ENCODE measurements at places on chromosomes 2 and 18.

DNA sequence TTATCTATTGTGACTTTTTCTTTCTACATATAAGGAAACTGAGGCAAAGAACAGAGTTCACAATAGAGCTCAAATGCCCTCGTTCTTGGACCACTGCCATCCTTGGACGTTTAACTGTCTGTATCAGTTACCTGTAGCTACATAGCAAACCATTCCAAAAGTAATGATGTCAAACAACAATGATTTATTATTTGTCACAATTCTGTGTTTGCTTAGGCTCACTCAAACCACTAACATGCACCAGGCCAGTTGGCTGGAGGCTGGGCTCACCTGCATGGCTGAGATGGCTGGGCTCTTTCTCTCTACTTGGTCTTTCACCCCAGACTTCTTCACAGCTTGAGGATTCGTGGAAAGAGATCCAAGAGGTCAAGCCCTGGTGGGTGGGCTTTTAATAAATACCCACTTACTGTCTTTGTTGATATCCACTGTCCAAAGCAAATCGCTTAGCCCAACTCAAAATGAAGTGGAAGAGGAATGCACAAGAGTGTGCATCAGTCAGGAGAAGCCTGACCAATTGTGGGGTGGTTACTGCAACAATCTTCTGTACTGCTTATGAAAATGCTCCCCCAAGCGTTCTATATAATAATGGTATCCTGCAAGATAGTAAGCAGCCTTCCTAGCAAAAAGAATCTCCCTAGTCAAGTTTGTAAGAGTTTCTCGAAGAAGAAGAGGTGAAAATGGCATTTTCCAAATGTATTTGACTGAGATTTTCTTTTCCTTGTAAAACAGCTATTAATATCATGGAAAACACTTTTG lies 163.5 kb upstream of the NT5C1B start:
- no peak for DNase-seq

DNA sequence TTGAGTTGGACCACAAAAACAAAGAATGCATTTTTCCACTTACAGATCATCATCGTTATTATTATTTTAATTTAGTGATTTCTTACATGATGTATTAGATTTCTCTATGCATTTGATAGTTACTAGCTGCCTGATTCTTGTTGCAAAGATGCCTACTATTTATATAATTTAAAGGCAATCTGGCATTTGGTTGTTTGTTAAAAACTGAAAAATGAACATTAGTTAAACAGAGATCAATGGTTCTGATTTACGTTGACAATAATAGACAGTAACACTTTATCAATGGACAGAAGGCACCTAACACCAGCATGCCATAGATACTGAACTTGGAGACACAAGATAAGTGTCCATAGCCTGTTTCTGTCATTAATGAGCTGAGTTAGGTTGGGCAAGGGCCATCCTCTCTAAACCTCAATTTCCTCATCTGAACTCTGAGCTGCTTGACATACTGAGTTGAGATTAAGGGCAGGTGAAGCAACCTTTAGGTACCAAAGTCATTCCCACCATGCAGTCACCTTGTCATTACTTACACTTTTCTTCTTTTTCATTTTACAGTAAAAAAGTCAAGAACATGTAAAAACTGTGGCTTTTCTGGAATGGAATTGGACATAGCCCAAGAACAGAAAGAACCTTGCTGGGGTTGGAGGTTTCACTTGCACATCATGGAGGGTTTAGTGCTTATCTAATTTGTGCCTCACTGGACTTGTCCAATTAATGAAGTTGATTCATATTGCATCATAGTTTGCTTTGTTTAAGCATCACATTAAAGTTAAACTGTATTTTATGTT lies 3.1 kb downstream of the CCL20 start:
- no peak for DNase-seq

DNA sequence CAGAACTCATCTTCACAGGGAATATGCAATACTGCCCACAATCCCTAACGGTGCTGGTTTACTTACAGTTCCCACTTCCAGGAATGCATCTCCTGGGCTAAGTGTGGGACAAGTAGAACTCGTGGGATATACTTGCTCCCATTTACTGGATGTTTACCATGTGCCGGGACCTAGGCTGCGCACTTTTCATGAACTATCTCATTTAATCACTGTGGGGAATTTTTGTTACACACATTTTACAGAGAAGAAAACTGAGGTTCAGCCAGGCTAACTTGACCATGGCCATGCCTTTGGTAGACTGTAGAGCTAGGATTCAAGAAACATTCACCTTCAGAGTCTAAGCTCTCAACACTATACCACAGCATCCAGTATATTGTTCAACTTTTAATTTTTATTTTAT lies 24.4 kb upstream of the MBOAT2 start:
- no peak for DNase-seq

- DNase-seq = no peak
Measured at GRCh38 chr2:63700271-63700670, 111.5 kb downstream of the MDH1 start.

GRCh38 chr2:29270701-29271121 lies 155.5 kb downstream of the CLIP4 start:
- DNase-seq = no peak

GRCh38 chr2:139403948-139404347 lies 623.8 kb upstream of the NXPH2 start:
- DNase-seq = no peak

GRCh38 chr2:120743657-120744056 lies 8.0 kb downstream of the GLI2 start:
- DNase-seq = no peak

- DNase-seq = no peak
Measured at GRCh38 chr18:9280849-9281248, 53.7 kb upstream of the TWSG1 start.

GRCh38 chr2:88092773-88093172 lies 25.1 kb downstream of the SMYD1 start:
- DNase-seq = no peak

- DNase-seq = no peak
Measured at GRCh38 chr18:48181857-48182256, 227.3 kb downstream of the ZBTB7C start.

DNA sequence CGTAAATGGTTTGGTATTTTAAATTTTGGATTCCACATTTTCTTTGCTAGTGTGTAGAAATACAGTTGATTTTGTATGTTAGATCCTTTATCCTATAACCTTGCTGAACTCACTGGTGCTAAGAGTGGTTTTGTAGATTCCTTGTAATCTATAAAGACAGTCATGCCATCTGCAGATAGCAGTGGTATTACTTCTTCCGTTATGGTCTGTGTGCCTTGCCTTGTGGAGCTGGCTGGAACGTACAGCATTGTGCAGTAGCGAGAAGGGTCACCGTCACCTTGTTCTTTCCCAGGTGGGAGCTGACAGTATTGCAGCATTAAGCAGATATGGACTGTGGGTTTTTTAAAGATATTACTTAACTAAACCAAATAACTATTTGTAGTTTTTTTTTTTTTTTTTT lies 33.7 kb downstream of the ATP9B start:
- no peak for DNase-seq

DNA sequence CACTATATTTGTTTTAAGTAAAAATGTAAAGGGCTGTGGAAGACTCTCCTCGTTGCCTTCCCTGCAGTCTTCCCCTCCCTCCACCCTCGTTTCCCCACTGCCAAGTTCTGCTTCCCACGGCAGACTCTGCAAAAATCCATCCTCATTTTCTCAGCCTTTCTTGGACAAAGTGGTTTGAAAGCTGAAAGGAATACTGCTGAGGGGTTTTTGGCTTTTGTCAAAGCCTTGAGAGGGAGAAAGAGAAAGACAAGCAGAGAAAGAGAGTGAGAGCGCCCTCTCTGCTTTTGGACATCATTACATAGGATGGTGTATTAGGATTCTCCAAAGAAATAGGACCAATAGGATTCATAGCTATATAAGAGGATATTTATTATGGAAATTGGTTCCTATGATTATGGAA lies 455.9 kb upstream of the SOX11 start:
- no peak for DNase-seq

DNA sequence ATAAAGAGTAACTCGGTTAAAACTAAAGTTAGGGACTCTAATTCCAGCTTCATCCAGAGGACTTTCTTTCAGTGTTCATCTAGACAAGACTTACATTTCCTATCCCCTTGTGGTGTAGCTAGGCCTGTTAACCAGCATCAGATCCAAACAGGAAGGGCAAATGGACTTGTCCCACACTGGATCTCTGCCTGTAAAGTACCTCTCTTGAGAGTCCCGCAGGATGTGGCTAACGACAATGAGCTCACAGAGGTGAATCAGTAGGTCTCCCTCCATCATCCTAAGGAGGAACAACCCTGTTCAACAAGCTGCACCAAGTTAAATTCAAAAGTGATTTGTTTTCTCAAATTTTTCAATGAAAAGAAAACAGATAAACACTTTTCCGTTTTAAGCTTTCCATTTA lies 412.3 kb upstream of the RGPD4 start:
- no peak for DNase-seq

DNA sequence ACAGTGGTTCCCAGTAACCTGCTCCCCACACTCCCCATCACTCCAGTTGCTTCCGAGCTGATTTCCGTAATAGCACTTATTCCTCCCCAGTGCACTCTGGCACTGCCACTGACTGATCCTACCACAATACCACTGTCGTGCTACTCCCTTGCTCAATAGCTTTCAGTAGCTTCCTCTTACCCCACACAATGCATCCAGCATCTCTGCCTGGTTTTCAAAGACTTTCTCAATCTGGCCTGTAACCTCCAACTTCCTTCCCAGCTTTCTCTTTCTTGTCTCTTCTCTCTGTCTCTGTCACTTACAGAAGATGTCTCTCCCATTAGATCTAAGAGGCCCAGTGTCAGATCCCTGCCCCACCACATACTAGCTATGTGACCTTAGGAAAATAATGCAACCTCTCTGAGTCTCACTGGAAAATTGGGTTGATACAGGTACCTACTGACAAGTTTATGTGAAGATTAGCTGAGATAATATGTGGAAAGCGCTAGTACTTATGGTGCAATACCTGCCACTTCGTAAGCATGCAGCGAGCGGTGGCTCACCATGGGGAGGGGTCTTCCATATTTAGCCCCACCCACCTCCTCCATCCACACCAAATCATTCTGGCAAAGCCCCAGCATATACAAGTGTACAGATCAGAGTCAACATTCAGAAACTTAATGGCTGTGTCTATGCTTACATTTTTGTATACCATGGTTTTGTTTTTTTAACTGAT lies 36.7 kb downstream of the SFXN5 start:
- no peak for DNase-seq

- no peak for DNase-seq
Measured at GRCh38 chr18:27223526-27224291, 38.6 kb upstream of the CHST9 start.

- no peak for DNase-seq
Measured at GRCh38 chr18:9961041-9961440, 47.2 kb downstream of the VAPA start.

DNA sequence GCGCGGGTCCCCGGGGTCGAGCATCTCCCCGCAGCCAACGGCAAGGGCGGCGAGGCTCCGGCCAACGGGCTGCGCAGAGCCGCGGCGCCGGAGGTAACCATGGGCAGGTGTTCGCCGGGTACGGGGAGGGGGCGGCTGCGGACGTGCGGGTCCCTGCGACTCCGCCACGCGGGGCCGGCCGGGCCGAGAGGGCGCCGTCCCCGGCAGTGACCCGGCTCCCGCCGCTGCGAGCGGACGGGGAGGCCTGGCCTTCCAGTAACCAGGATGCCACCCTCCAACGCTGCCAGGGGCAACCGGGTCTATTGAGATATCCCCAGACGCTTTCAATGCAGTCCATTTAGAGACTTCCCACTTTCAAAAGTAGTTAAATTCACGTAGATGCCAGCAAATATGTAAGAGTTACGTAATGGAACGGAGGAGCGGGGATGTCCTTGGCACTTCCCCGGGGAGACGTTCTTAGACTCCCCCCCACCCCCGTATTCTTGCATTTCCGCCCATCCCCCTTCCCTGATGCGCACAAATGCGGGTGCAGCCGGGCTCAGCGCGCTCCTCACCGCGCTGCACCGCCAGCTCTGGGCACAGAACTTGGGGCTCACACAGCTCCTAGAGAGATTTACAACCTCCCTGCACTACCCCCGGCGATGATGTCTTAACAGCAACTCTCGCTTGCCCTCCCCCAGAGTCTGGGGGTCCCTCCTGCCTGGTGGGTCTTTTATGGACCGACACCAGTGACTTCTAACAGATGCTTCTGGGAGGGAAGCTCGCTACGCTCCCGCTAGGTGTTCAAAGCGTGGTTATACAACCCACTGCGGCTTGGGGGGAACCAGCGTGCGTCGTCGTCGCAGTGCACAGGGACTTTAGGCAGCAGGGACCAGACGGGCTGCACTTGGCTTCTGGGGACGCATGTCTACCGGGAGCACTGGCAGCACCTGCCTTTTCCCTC lies 657 bp downstream of the SGPP2 start:
- DNase-seq = peak; percentile 19

GRCh38 chr2:15776629-15776919 lies 163.8 kb upstream of the MYCN start:
- DNase-seq = no peak

DNA sequence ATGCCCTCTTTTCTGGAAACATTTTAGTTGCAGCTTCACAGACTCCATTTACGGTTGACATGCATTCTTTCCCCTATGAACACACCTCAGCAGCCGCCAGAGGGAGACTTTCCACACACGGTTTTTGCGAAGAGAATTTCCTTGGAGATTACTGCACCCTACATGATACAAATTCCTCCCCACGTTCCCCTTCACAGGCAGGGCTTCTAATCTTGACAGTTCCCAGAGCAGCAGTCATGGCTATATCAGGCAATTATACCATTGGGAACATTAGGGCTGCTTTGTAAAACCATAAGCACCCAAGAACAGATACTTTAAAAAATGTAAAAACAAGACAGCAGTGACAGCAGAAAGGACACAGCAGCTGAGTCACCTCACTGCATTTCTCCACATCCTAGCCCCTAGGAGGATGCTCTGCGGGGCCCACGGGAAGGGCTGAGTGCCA lies 253.8 kb downstream of the TGIF1 start:
- peak; percentile 12 for DNase-seq

GRCh38 chr2:240451108-240451611 lies 15.7 kb downstream of the GPC1 start:
- no peak for DNase-seq

- no peak for DNase-seq
Measured at GRCh38 chr2:36060133-36060532, 295.4 kb upstream of the CRIM1 start.

DNA sequence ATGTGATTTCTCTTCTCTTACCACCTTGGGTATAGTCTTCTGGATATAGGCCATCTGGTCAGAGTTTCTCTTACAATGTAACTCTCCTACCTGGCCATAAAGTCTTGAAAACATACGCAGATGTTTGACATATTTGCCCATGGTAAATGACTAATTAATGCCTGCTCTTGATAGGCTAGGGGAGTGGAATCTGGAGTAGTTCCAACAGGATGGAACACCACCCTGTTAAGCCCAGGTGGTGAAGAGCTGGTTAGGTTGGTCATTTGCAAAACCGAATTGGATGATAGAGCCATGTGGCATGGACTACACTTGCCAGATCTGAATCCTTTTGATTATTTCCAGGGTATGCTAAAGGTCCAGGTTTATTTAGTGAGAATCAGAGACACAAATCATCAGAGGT lies 36.5 kb downstream of the HADHB start:
- no peak for DNase-seq

- DNase-seq = no peak
Measured at GRCh38 chr2:100425107-100425506, 7.6 kb upstream of the CHST10 start.

- DNase-seq = no peak
Measured at GRCh38 chr2:888211-888801, 62.3 kb upstream of the SNTG2 start.

GRCh38 chr2:31383471-31384153 lies 30.9 kb downstream of the XDH start:
- no peak for DNase-seq

Data from CD4-positive, alpha-beta T cell treated with Interleukin-1 beta for 1 hour (primary cell).